ENCODE measurements at places on chromosomes 1 and 21.
A peak's percentile ranks its signal among the peaks of the same experiment; 100 is the strongest.

DNA sequence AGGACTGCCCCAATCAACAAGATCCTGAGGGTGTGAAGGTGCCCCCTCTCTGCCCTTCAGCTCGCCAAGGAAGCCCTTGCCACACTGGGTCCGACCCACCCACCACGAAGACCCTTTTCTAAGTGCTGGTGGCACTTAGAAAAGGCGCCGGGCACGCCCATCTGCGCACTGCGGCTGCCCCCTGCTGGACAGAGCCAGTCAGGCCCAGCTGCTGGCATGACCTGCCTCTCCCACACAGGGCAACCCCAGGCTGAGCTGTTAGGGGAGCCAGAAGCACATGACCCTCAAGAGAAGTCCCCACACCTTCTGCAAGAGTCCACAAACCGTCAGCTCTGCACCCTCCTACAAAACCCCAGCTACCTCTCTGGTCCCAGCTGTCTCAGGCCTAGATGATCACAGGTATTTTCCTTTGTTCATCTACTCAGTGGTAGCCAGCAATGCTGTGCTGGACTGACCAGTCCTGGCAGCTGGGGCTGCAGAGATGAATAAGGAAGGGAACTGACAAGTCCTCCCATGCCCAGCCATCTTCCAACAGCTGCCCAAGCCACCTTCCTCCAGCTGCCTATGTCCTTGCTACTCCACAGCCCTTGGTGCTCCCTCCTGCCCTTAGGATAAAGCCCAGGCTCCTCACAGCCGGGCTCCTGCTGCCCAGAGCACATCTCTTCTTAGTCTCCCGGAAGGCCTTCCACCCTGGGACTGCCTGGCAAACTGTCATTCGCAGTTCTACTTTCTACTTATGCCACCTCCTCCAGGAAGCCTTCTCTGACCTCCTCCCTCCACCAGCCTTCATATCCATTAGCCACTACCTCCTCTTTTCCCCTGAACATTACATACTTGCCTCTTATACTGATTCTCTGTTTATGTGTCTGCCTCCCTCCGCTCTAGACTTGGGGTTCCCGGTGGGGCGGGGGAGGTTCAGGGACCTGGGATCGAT lies 39.8 kb upstream of the ZC3H12A start:
- peak; percentile 48 for DNase-seq

GRCh38 chr1:154729577-154729976 lies 121.6 kb upstream of the ADAR start:
- DNase-seq: no peak

GRCh38 chr1:156941675-156942074 lies 21.2 kb downstream of the LRRC71 start:
- no peak for DNase-seq

- no peak for DNase-seq
These were observed 23.8 kb upstream of the IFNAR1 start for GRCh38 chr21:33300701-33301631.

DNA sequence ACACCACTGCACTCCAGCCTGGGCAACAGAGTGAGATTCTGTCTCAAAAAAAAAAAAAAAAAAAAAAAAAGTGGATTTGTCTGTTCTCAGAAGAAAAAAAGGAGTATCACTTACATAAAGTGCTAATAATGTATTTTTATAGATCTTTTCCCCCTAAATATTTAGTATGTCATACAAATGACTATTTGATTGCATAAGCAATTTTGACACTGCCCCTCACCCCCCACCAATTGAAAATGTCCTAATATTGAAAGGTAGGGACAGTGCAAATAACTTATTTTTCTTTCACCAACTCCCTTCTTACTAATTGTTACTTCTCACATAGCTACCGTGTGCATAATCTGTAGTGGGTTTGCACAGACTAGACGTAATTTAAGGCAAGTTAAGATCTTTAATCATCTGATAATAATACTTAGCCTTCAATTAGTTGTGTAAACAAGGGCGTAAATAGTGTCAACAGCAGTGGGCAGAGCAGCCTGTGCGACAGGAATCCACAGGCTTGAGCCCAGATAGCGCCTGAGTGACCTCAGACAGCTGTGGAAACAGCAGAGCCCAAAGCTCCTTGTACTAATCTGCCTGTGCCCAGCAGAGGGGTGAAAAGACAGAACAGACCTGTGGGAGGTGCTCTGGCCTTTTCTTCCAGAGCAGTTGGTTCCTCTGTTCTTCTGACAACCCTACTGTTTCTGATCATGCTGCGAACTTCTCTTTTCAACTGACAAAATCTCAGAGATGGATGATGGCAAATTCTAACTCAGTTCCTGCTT lies 4.5 kb upstream of the IER5 start:
- peak; percentile 47 for DNase-seq

DNA sequence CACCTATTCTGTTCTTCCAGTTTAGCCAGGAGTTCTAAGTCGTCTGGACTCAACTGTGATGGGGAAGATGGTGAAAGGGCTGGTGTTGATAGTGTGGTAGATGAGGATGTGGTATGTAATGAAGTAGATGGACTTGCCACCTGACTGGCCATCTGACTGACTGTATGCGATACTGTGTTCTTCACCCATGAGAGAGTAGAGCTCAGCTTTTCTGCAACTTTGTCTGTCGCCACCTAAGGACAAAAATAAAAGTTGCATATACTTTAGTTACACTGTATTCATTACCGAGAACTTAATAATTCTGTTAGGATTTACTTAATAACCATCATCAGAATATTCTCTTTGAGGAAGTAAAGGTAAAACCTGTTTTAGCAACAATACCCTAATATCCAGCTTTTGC lies 48.5 kb downstream of the EVI5 start:
- no peak for DNase-seq
